ENCODE measurements at places on chromosomes 11 and 22. TPM values are rescaled to one million over a fixed set of nuclear protein-coding genes. Genes with fewer than 3 reads are reported as not detected.

APOL6 gene
- 16.7 TPM for total RNA-seq

SORL1 gene
- 4.9 TPM for total RNA-seq

RASL10A gene
- not detected for total RNA-seq

EHF gene
- 85.7 TPM for total RNA-seq

CCDC188 gene
- total RNA-seq: not detected

TEX54 gene
- total RNA-seq: not detected

PGM2L1 gene
- 7.8 TPM for total RNA-seq

DDX25 gene
- total RNA-seq: not detected

RTN3 gene
- total RNA-seq: 220 TPM
